Fibroblast of skin of right biceps (primary cell): ENCODE measurements at places on chromosomes 12 and 14.

DNA sequence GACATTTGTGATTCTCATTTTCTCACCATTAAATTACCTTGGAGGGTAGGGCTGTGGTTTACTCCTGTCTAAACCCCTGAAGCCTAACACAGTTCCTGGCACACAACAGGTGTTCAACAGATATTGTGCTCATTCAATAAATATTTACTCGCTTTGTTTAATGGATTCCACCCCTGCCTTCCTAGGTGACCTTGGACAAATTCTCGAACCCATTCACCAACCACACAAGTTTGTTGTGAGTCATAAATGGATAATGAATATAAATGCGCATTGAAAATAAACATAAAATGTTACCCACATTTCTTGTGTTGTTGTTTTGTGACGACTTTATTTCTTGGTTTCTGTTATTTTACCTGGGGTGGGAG lies 362 bp upstream of the TSFM start:
- DNase-seq = no peak

GRCh38 chr12:75998292-75999063 lies 33.1 kb downstream of the PHLDA1 start:
- peak; percentile 39 for DNase-seq

DNA sequence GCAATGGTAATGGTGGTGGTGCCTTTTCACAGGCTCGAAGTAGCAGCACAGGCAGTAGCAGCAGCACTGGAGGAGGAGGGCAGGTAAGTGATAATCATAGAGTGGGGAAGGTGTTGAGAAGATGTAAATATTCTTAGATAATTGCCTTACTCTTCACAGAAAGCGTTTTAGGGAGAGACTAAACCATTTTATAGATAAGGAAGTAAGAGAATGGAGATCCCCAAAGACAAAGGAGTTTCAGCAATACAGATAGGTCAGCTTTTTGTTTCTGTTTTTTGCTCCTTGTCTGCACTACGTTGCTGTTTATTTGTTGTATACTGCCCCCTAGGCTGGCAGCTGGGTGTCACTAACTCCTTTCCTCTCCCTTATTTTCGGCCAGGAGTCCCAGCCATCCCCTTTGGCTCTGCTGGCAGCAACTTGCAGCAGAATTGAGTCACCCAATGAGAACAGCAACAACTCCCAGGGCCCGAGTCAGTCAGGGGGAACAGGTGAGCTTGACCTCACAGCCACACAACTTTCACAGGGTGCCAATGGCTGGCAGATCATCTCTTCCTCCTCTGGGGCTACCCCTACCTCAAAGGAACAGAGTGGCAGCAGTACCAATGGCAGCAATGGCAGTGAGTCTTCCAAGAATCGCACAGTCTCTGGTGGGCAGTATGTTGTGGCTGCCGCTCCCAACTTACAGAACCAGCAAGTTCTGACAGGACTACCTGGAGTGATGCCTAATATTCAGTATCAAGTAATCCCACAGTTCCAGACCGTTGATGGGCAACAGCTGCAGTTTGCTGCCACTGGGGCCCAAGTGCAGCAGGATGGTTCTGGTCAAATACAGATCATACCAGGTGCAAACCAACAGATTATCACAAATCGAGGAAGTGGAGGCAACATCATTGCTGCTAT lies 2.0 kb downstream of the SP1 start:
- peak; percentile 44 for DNase-seq

DNA sequence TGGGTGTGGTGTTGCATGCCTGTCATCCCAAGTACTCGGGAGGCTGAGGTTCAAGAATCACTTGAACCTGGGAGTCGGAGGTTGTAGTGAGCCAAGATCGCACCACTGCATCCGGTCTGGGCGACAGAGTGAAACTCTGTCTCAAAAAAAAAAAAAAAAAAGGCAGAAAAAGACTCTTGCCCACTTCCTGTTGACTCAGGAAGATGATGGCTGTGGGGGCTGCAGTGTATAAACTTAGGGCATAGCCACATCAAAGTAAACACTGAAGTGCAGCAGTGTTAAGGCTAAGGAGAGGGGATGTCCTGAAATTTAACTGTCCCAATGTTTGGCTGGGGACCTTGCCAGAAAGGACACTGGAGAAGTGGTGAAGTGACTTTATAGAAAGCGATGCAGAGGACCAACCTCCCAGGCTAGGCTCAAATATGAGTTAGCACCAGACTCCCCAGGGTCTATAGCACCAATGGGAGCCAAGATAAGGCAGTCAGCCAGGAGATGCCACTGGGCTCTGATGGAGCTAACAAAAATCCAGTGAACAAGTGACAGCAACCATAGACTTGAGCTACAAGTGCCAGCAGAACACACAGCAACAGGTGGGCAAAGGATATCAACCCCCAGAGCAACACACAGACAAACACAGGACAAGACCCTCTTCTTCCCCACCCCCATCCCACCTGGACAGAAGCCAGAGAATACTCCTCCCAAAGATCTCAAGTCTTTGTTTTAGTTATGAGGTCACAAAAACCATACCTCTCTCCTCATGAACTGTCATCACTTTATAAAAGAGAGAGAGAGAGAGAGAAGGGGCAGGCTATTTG lies 28.0 kb downstream of the NELL2 start:
- DNase-seq = no peak

- no peak for DNase-seq
These were observed 409.1 kb downstream of the AEBP2 start for GRCh38 chr12:19848421-19848820.

DNA sequence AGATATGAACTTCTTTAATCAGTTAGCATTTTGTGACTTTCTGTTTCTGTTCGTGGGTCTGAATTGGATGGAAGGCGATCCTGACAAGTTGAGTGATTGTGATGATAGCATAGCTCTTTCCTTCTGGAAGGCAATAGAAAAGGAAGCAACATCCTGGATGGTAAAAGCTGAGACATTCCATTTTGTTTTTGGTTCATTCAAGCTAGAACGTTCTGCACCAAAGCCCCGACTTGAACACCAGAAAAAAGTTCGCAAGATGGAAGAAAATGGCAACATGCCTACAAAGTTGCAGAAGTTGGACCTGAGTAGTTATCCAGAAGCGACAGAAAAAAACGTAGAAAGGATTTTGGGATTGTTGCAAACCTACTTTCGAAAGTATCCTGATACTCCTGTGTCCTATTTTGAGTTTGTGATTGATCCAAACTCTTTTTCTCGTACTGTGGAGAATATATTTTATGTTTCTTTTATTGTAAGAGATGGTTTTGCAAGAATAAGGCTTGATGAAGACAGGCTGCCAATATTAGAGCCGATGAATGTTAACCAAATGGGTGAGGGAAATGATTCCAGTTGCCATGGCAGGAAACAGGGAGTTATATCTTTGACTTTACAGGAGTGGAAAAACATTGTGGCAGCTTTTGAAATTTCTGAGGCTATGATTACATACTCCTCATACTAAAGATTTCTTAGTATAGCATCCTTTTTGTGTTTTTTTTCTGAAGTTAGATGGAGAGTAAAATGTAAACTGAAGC lies 896 bp downstream of the EID3 start:
- no peak for DNase-seq

DNA sequence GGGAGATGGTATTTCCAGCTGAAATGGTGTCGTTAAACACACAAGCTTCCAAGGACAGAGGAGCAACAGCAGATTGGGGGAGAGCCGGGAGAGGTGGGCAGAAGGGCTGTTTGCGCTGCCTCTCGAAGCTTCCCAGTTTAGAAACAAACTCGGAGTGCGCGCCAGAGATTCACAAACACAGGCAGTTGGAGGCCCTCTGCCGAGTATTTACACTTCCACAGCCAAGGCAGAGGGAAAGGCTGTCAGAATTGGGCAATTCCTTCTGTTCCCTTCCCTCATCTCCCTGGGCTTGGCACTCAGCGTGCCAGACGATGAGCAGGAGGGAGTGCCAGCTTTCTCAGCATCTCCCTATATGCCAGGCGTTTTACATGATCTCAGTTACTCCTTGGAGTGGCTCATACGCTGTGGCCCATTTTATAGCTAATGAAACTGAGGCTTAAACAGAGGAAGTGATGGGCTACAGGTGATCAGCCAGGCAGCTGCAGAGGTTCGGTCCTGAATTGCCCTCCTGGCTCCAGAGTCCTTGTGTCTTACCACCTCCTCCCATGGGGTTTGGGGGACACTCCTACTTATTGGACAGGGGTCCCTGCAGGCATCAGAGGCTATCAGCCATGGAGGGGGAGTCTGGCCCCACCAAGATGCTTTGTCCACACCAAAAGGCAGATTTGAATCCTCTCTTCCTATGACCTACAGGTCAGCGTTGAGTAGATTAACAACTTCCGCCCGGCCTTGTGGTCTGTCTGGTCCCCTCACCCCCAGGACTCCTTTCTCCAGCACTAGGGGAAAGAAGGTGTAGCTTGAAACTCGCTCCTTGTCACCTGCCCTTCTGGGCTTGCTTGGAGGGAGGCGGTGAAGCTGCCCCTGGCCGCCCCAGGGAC lies 3.1 kb downstream of the FAM222A start:
- no peak for DNase-seq

DNA sequence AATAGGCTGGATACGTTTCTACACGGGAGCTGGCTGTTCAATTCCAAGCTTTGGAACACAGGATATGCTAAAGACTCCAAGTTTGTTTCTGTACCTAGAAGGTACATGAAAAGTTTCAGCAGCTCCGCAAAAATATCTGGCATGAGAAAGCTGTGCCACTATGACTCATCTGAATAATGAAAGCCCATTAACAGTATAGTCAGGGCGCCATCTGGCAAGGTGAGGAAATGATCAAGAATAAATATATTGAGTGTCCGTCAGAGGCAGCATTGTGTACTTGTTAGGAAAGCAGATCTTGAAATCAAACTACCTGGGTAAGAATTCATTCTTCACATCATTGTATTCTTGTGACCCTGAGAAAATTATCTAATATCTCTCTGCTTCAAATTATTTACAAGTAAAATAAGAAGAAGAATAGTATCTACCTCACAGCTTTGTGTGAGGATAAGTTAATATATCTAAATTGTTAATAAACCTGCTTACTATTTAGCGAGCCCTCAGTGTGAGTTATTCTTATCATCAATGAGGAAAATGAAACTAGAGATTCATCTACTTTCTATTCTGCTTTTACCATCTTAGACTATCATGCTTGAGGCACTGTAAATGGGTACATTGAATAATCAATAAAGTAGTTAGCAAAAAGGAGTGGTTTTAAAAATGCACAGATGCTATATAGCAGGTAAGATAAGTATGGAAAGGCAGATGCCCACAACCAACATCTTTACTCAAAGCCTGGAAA lies 53.5 kb downstream of the FSCB start:
- no peak for DNase-seq

GRCh38 chr12:32139064-32139421 lies 32.4 kb downstream of the BICD1 start:
- peak; percentile 29 for DNase-seq

- DNase-seq = no peak
These were observed 113.5 kb downstream of the MNAT1 start for GRCh38 chr14:60848066-60848465.

DNA sequence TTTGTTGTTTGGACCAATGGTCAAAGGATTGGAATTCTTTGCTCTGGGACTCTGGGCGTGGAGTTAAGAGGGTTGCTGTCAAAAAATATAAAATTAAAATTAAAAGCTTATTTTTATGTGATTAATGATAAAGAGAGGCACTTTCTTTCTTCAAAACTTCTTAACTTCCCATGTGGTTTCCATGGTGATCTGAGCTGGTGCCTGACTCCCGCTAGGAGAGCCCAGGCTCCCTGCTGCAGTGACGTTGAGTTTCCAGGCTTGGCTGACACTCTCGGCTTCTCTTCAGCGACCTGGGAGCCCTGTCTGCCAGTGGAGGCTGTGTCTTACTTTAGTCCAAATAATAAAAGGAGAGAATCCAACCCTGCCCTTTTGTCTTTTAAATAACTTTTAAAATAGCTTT lies 84.4 kb downstream of the GALC start:
- no peak for DNase-seq

GRCh38 chr12:16238661-16239060 lies 38.8 kb downstream of the SLC15A5 start:
- no peak for DNase-seq

DNA sequence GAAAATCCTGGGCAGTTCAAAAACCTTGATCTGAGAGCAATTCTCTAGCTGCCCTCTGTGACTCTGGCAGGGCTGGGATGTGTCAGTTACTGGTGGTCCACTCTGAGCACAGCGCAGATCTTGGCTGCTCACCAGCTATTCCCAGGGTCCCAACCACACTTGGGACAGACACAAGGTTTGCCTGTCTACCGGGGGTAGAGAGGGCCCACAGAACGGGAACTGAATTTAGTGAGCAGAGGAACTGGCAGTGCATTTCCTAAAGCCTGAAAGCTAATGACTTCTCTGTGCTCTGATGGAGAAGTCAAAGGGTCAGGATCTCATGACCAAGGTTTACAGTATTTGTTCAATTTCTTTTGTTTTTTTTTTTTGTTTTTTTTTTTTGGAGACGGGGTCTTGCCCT lies 2.6 kb downstream of the PDE6H start:
- no peak for DNase-seq

- no peak for DNase-seq
These were observed 4.4 kb downstream of the VDR start for GRCh38 chr12:47900131-47901062.

- DNase-seq = peak; percentile 65
These were observed 358.7 kb downstream of the RAD51B start for GRCh38 chr14:68178282-68178681.

DNA sequence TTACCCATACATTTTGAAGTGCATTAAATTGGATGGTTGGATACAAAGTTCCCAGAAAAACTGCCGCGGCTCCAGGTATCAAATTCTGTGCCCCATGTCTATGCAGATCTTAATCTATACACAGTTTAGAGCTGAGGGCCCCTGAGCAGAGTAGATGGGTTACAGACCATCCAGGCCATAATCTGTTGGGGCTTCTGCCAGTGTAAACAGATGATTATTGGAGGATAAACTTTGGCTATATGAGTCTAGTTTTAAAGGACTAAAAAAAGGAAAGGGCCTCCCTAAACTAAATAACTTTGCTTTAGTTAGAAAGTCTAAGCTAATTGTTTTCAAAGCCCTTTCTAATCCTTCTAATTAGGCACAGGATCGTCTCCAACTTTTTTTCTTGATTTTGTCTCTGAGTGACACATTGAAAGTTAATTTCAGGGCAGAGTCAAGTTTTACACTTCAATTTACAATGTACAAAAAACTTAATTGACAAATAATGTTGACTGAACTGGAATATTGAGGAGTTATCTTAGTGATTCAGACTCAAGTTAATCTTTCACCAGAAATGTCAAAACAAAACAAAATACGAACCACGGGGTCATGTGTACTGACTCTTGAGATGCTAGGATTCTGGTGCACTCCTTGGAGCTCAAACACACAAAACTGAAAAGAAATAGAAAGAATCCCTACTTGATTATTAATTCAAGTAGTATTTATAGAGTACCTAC lies 133.9 kb upstream of the SCAF11 start:
- no peak for DNase-seq

GRCh38 chr12:105076098-105076497 lies 8.2 kb downstream of the ALDH1L2 start:
- DNase-seq = peak; percentile 69

DNA sequence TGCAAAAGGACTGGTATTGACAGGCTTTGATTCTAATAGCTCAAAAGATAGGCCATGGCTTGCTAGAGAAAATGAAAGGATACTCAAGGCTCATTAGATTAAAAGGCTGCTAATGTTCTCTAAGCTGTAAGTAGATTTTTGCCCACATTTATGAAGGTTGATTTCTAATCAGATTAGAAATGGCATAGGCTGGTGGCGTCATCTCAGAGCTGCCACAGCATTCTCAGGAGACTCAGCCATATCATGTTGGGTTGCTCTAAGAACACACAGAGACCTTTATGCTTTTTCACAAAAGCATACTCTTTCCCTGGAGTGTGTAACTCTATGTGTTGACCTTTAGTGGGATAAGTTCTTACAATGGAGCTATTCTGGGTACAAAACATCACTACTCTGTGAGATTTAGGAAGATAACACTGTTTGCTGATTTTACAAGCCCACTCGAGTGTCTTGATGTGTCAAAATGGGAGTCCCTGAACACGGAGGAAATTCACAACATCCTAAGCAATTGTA lies 576.0 kb downstream of the NRXN3 start:
- no peak for DNase-seq
